ENCODE measurements at places on chromosomes 11 and 22.

DNA sequence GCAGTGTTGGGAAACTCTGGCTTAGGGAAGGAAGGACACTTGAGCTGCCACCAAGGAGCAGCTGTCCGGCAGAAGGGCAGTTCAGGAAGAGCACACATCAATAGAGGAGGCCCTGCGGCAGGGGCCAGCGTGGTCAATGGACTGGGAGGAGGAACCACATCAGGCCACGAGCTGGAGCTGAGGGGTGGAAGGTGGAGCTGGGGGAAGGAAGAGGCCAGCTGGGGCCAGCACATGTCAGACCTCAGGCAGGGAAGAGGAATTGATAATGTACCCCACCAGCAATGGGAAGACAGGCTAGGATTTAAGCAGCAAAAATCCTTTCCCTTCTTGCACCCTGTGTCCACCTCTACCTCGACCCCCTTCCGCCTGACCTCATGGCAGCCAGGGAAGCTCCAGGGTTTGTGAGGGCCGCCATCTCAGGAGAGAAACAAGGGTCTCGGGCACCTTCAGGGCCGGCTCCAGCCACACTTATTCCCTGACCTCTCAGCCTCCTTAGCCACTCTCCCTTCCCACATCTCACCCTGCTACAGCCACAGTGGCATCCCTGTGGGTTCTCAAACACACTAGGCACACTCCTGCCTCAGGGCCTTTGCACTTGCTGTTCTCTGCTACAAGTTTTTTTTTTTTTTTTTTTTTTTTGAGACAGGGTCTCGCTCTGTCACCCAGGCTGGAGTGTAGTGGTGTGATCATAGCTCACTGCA, 157.8 kb upstream of the GRK3 start:
- peak; percentile 16 for DNase-seq

- no peak for DNase-seq
These were observed 8.8 kb upstream of the PRG2 start for GRCh38 chr11:57399221-57399620.

DNA sequence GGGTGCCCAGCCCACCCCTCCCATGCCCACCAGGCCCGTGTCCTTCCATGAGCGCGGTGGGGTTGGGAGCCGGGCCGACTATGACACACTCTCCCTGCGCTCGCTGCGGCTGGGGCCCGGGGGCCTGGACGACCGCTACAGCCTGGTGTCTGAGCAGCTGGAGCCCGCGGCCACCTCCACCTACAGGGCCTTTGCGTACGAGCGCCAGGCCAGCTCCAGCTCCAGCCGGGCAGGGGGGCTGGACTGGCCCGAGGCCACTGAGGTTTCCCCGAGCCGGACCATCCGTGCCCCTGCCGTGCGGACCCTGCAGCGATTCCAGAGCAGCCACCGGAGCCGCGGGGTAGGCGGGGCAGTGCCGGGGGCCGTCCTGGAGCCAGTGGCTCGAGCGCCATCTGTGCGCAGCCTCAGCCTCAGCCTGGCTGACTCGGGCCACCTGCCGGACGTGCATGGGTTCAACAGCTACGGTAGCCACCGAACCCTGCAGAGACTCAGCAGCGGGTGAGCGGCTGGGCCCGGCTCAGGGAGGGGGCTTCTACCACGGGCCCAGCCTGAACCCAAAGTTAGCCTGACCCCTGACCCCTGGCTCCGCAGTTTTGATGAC, 3.0 kb downstream of the PKP3 start:
- peak; percentile 95 for DNase-seq

DNA sequence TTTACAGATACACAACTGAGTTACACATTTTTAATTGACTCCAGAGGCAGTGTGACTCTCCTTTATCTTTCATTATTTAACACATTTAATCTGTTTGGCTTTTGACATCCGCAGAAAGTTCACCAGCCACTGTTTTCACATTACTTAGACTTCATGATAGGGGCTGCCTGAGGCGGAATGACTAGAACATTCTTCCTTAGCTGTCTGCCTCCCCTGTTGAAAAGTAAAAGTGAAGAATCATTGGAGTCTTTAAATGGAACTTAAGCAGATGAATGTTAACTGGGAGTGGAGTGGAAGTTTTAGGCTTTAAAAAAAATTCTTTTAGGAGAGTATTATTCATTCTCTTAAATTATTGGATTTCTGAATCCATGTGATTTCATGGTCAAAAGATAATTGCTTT, 229.2 kb upstream of the MTNR1B start:
- DNase-seq: no peak

GRCh38 chr22:40007853-40008710, 13.3 kb downstream of the FAM83F start:
- no peak for DNase-seq

GRCh38 chr11:77147668-77148321, 19.7 kb downstream of the MYO7A start:
- DNase-seq: no peak

DNA sequence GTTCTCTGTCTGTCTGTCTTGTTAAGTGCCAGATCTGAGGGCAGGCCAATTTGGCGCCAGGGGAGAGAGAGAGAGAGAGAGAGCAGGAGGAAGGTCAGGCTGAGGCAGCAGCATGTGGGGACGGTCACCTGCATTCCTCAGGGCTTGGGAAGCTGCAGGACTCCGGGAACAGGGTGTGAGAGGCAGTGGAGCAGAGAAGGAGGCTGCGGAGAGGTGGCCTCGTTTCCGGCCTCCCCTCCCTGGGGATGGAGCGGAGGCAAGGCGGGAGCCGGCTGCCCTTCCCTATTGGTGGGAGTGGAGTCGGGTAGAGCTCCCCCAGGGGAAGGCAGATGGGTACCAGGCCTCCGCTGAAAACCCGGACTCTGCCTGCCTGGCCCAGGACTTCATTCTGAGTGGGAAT, 9.7 kb downstream of the CLMP start:
- DNase-seq: no peak

GRCh38 chr11:59678118-59678812, 9.4 kb upstream of the PATL1 start:
- DNase-seq: no peak

DNA sequence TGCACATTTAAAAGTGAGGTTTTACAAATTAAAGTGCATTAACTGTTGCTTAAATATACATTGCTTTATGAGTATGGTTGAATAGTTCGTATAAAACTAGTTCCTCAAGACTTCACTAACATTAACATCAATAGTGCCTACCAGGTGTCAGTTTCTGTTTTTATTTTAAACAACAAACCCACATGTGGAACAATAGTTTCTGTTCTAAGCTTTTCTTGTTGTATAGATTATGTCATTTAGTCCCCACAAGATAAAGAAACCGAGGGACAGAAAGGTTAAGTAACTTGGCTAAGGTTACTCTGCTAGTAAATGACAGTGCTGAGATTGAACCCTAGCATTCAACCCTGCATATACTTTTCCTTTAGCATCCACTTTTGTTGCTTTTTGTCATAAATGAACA, 41.4 kb upstream of the ST14 start:
- DNase-seq: peak; percentile 71

GRCh38 chr11:1817511-1817910, 17.3 kb upstream of the SYT8 start:
- no peak for DNase-seq

GRCh38 chr11:84496122-84496521, 1131.0 kb downstream of the DLG2 start:
- no peak for DNase-seq

- no peak for DNase-seq
These were observed 14.5 kb downstream of the CTNND1 start for GRCh38 chr11:57776031-57776521.

GRCh38 chr11:33530815-33531214, 169.8 kb downstream of the C11orf91 start:
- DNase-seq: no peak

DNA sequence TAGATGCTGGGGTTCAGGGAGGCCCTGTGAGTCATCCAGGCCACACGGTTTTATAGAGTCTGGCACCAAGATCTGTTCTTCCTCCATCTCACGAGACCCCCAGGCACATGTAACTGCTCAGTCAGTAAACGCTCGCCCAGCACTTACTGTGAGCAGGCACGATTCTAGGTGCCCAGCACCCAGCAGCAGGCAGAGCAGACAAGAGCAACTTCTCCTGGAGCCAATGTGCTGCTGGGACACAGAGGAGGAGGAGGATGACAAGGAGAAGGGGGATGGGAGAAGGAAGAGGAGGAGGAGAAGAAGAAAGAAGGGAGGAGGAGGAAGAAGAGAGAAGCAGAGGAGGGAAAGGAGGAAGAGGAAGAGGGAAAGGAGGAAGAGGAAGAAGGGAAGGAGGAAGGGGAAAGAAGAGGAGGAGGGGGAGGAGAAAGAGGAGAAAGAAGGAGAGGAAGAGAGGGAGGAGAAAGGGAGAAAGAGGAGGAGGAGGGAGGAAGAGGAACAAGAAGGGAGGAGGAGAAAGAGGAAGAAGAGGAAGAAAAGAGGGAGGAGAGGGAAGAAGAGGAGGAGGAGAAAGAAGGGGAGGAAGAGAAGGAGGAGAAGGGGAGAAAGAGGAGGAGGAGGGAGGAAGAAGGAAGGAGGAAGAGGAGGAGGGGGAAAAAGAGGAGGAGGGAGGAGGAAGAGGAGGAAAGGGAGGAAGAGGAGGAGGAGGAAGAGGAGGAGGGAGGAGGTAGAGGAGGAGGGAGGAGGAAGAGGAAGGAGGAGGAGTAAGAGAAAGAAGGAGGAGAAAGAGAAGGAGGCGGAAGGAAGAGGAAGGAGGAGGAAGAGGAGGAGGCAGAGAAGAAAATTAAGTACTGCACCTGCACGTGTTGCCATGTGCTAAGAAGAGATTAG, 77.6 kb upstream of the RTL6 start:
- DNase-seq: no peak

GRCh38 chr11:47453365-47453764, 4.4 kb upstream of the RAPSN start:
- no peak for DNase-seq

GRCh38 chr22:50131894-50132293, 38.6 kb upstream of the PANX2 start:
- no peak for DNase-seq

- no peak for DNase-seq
These were observed 36.9 kb downstream of the CHRDL2 start for GRCh38 chr11:74694136-74694930.

- DNase-seq: peak; percentile 66
These were observed 2.0 kb downstream of the KCNJ11 start for GRCh38 chr11:17386331-17387084.

GRCh38 chr11:48041877-48042695, 61.7 kb downstream of the PTPRJ start:
- DNase-seq: no peak

- no peak for DNase-seq
These were observed 18.5 kb downstream of the SERPIND1 start for GRCh38 chr22:20792221-20792965.

GRCh38 chr11:134229126-134229790, 4.8 kb downstream of the VPS26B start:
- no peak for DNase-seq

- DNase-seq: no peak
These were observed 2.3 kb downstream of the THAP7 start for GRCh38 chr22:20999350-21000206.

- no peak for DNase-seq
These were observed 32.2 kb upstream of the SHANK2 start for GRCh38 chr11:71284525-71285092.

DNA sequence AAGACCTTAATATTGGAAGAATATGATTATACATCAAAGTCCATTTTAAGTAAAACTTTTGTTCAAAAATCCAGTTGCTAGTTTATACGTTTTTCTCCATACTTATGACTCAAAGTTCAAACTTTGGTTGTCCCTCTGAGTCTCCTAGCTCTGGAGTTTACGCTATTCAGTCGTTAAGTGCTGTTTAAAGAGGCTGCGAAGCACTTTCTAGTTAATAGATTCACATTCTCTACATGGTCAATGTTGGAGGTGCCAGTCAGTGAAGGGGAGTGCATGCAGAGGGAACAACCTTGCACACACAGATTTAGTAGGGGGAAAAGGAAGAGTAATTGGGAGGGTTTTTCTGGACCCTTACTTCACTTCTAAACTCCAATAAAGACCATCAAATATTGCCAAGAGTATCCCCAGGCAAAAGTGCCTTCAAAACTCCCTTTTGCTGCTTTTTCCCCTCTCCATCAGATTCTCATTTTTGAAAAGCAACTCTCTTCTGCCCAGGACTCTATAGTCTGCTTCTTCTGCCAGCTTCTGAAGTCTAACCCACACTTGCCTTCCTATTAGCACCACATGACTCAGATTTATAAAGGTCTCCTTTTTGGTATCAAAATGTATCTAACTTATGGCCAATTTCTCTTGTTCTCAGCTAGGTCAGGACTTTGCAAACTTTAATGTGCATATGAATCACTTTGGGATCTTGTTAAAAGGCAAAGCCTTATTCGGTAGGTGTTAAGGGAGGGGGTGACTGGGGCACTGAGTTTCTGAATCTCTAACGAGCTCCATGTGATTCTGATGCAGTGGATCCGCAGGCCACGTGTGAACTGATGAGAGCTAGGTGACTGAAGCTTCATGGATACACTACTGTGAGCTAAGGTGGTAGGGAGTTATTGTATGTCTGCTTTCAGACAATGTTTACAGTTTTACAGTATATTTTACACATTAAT, 96.2 kb upstream of the MTMR2 start:
- DNase-seq: no peak

DNA sequence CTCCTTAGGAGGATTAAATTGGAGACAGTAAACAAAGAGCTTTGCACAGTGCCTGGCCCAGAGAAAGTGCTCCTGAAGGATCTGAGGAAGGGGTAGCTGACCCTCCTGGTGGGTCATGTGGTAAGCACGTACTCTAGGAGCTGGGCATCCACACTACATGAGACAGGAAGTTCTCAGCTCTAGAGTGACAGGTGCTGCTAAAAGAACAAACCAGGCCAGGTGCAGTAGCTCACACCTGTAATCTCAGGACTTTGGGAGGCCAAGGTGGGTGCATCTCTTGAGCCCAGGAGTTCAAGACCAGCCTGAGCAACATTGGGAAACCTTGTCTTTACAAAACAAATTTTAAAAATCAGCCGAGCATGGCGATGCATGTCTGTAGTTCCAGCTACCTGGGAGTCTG, 13.1 kb downstream of the SLC43A1 start:
- no peak for DNase-seq

DNA sequence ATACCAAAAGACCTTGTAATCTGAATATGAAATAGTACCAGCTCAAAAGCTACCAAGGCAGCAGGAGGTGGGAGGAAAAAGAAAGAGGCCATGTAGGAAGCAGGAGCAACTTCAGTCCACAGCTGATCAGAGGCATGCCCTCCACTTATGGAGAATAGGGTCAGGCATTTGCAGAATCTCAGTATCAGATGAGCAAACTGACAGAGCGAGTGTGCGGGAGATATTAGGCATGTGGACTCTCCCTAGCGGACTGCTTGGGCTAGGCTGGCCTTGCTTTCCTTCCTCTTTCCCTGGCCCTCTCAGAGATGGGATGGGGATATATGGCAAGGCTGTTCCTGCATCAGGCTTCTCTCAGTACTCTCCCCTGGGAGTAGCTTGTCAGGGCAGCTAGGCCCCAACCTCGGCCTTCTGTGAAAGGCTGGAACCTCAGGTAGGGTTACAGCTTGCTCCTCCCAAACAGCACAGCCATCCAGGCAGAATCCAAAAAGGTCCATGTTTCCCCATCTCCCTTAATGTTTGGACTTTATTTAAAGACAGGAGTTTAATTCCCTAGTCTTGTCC, 37.0 kb downstream of the ETS1 start:
- DNase-seq: no peak

GRCh38 chr11:87368858-87369480, 331.2 kb downstream of the TMEM135 start:
- DNase-seq: no peak
